Endodermal cell (in vitro differentiated cells): ENCODE measurements at places on chromosomes 2 and 18.

- peak; percentile 88 for DNase-seq
Observed at GRCh38 chr2:15941481-15941850, 1.1 kb downstream of the MYCN start.

DNA sequence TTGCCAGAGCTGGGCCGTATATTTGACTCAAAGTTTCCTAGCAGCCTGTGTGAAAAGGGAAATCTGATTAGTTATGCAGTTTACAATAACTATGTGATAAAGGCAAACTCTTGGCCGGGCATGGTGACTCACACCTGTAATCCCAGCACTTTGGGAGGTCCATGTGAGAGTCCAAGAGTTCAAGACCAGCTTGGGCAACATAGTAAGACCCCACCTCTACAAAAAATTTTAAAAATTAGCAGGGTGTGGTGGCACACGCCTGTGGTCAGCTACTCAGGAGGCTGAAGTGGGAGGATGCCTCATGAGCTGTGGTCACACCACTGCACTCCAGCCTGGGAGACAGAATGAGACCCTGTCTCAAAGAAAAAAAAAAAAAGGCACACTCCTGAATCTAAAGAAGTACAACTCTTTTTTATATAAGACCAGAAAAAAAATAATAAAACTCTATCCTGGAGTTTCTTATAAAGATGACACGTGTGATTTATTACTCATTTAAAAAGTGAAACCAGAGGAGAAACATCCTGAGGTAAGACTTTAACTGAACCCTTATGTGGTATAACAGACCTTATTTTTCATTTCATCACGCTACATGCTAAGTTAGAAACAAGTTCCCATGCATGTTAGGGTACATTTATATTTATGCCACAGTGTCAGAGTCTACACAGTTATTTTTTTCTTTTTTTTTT, 32.6 kb upstream of the KCMF1 start:
- no peak for DNase-seq

DNA sequence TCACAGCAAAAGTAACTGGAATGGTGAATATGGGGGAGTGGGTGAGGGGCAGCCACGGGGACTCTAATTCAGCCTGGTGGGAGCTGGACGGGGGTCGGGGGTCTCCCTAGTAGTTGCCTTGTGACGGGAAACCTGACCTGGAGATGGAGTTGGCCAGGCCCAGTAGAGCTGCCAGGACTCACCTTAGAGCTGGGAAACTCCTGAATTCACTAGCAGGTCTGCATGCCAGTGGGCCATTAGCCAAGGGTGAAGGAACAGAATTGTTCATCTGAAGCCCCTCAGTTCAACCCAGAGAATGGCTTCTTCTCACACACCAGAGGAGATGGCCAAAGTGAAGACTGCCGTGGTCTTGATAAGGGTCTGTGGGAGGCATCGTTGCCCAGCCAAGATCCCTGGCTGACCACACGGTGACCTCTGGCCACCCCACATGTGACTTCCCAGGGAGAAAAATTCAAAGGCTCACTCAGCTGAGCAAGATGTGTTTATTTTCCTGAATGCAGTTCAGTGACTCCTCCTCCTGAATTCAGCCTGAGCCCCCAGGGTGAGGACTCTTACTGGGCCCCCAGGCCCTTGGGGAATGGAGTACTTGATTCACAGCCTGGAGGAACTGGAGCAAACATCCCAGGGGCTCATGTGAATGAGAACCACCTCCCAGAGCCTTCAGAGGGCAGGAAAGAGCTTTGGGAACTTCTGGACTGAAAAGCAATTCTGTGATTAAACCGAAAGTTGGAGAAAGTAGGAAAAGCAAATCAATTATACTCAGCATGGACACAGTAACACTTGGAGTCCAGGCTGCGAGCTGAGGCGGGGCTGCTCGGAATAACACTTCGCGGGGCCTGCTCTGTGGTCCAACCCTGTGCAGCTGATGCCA, 25.2 kb downstream of the MOCOS start:
- DNase-seq = no peak

- peak; percentile 74 for DNase-seq
Observed at GRCh38 chr2:26555246-26556133, 77.6 kb upstream of the OTOF start.

DNA sequence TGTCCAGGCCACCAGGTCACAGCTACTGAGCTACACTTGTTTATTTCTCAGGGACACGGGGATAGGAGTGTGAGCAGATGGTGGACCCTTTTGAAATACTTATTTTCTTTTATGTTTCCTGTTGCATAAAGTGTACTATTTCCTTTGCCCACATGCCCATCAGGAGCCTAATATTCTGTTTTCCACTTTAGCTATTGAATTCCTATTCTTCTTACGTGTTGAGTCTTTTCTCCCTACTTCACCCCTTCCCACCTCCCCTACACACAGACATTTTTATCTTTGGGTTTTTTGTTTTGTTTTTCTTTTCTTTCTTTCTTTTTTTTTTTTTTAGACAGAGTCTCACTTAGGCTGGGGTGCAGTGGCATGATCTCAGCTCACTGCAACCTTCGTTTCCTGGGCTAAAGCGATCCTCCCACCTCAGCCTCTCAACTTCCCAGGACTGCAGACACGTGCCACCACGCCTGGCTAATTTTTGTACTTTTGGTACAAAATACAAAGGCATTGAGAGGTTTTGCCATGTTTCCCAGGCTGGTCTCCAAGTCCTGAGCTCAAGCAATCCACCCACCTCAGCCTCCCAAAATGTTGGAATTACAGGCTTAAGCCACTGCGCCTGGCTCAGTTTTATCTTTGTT, 5.2 kb upstream of the GPR55 start:
- peak; percentile 12 for DNase-seq

- no peak for DNase-seq
Observed at GRCh38 chr2:234048049-234048448, 2.5 kb upstream of the SPP2 start.

GRCh38 chr2:234789556-234790325, 162.1 kb upstream of the SH3BP4 start:
- no peak for DNase-seq

GRCh38 chr2:55133467-55134315, 83.4 kb upstream of the RTN4 start:
- peak; percentile 83 for DNase-seq

DNA sequence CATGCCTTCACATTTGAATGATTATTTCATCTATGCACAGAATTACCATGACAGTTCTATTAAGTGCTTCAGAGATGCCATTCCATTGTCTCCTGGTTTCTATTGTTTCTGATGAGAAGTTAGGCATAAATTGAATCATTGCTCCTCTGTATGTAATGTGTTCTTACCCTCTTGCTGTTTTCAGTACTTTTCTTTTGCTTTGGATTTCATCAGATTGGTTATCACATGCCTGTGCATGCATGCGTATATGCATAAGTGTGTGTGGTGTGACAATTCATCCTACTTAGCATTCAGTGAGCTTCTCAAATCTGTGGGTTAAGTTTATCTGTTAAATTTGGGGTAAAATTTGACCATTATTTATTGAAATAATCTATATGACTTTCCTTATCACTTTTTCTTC, 263.3 kb upstream of the RND3 start:
- DNase-seq = no peak

- no peak for DNase-seq
Observed at GRCh38 chr2:38438133-38438882, 61.2 kb upstream of the ATL2 start.

GRCh38 chr2:49000695-49001094, 153.6 kb downstream of the FSHR start:
- no peak for DNase-seq

- no peak for DNase-seq
Observed at GRCh38 chr2:65436824-65437221, 4.4 kb upstream of the SPRED2 start.

DNA sequence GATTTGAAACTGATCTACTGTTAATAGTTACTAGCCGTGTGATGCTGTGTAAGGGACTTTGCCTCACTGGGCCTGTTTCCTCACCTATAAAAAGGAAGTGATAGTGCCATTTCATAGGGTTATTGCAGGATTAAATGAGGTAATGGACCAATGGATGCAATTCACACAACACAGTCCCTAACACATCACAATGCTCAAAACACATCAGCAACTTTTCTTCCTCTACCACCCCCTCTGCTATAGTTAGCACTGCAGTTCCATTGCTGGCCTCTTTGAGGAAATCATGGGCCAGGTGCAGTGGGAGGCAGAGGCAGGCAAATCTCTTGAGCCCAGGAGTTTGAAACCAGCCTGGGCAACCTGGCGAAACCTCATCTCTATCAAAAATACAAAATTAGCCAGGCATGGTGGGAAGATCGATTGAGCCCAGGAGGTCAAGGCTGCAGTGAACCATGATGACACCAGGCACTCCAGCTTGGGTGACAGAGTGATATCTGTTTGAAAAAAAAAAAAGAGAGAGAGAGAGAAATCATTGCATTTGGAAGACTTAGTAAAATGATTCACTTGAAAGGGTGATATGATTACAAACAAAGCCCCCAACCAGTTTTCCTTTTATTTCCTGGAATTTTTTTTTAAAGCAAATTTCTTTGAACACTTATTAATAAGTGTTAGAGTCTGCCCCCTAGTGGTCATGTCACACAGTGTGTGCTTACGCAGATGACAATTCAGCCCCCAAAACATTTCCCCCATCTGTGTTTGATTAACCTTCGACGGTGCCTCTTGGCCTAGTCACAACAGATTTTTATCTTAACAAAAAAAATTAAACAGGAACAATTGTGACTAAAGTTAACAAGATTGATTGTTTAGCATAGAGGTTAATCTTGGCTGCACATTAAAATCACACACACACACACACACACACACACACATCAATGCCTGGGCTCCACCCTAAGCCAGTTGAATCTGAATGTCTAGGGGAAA, 88.6 kb upstream of the BCL11A start:
- peak; percentile 66 for DNase-seq

GRCh38 chr2:119823734-119824334, 64.1 kb downstream of the PTPN4 start:
- DNase-seq = peak; percentile 52

DNA sequence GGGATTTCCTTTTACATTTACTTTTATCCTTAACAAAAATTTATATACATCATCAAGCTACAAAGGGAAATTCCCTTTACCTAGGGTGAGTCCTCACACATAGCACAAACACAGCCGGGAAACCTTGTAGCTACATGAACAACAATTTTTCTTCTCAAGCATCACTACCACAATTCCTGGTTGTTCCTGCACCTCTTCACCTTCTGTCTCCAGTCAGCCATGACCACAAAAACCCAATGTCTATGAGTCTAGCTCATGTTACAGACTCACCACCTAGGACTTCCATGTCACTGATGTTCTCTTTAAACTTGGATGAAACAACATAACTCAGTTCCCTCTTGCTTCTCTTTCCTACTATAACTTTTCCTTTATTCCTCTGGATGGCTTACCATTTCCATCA, 460.4 kb downstream of the MBD2 start:
- DNase-seq = no peak

DNA sequence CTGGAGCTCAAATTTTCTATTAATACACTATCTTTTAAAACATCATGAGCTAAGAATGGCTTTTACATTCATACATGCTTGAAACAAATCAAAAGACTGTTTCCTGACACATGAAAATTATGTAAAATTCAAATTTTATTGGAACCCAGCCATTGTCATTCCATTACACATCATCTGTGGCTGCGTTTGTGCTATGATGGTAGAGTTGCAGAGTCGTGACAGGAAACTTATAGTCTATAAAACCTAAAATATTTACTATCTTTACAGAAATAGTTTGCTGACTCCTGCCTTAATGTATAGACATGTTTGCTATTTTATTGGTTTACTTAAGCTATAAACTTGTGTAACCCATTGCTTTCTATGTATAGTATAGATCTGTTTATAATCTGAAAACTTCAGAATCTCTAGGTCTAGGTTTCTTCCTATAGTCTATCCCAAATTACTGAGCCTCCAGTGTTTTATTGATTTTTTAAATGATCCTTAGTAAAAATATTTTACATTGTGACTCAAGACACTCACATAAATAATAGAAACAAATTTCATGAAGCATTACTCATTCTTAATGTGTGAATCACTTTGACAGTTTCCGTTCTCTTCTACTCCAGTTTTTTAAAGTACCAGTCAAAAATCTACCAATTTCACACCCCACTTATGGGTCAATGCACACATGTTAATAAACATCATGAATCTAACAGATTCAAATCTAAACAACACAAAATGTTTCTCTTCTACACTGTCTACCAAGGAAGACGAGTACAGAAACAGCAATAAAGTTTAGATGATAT, 26.4 kb upstream of the MRPL19 start:
- DNase-seq = no peak

DNA sequence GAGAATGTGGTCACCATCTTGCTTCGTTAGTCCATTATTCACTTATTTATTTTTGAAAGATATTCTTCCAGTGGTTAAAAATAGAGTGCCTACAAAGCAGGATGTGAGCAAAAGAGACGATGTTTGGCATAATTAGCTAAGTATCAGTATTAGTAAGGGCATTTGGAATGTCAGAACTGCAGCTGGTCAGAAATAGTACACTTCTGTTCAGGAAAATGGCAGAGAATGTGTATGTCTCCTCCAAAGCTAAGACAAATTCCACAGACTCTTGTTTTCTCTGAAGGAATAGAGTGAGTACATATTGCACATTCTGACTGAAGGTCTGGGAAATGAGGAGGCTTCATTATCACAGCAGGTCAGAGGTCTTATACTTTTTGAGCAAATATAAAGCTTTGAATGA, 209.0 kb downstream of the L3MBTL4 start:
- no peak for DNase-seq

GRCh38 chr2:28401411-28401810, 8.8 kb downstream of the FOSL2 start:
- no peak for DNase-seq

DNA sequence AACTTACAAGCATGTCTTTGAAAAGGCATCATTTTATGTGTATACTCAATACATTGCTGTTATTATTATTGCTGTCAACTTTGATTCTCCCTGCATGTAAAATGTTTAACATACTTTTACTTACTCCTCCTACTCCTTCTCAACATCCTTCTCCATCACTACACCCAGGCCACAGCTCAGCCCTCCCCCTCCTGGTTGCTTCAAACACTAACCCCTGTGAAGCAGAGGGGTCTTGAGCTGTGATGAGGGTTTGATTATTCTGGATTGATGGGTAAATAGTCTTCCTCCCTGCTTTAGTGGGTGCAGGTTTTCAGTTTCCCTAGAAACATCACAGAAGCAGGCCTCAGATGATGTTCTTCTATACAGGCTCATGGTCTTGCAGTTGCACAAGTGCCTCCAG, 221.0 kb downstream of the OSR1 start:
- peak; percentile 58 for DNase-seq

DNA sequence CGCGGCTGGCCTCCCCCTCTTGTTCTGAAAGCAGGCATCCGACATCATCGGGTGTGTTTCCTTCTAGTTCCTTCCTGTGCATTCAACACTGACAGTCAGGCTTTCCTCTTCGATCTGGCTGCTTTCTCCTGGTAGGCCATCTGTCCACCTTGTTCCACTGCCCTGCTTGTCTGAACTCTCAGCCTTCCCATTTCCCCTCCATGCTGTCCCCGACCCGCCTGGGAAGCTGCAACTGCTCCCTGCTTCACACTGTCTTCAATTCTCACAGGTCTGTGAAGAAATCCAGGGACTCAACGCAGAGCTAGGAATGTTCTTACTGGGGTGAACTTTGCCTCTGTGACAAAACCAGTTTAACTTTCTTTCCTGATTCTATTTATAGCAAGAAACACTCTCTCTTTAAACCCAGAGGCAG, 43.0 kb downstream of the KIF3C start:
- no peak for DNase-seq
